ENCODE measurements at places on chromosomes 5 and 9. TPM values are rescaled to one million over a fixed set of nuclear protein-coding genes. Genes with fewer than 3 reads are reported as not detected.

DNA sequence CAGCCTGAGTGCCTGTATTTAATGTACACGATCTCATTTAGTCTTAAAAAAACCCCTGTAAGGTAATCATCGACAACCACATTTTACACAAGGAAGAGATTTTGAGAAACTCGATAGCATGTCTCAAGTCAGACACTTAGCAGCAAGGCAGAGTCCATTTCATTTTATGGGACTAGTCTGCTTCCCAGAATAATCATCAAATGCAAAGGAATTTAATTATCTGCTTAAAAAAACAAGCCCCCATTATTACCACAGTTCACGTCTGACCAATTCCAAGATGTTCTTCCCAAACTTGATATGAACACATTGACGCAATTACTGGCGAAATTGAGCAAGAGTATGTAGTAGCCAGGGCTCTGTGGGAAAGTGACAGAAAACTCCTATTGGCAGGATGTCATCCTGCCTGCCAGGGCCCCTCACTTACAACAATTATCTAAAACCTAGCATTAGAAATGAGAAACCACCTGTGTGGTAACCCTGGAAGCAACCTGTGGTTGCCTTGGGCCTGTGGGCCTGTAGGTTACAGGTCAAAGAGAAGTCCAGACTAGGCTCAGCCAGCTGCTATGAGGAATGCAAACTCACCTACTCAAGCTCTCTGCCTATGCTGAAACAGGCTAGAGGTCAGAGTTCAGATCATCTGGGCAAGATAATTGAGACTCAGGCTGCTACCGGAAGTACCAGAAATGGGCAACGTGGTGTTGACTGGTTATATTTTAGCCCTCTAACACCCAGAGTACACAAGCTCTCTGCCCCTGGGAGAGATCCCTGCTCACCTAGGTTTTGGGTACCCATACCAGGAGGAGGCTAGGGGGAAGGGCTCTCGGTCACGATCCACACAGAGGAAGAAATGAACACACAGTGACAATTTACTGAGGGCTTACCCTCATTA is 1.6 kb downstream of the B4GALT1 start:
- DNase-seq = peak; percentile 68

GRCh38 chr5:38541174-38541725 is 15.2 kb downstream of the LIFR start:
- DNase-seq = no peak

GRCh38 chr9:136133191-136133958 is 14.7 kb upstream of the TMEM250 start:
- peak; percentile 57 for DNase-seq

DNA sequence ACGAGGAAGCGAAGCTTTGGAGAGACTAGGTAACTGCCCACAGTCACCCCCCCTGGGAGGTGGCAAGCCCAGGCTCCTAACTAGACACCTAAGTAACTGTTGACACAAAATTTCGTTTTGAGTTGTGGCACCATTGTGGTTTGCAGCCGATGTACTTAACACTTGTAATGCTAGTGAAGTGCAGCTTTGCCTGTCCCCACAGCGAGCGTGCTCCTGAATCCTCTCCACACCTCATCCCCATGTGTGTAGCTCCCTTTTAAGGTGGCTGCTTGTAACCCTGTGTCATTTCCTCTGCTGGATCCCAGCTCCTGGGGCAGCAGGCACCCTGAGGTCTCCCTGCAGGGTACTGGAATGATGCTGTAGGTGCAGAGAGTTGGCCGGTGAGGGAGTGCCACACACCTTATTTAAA is 114.9 kb downstream of the TRIO start:
- DNase-seq = no peak

- DNase-seq = no peak
These were observed 897 bp upstream of the HSPB3 start for GRCh38 chr5:54454602-54455001.

- peak; percentile 77 for DNase-seq
These were observed 43.1 kb downstream of the TMEM174 start for GRCh38 chr5:73215891-73216610.

Gene SLC1A3
- total RNA-seq = 0.22 TPM

Gene OR1Q1
- not detected for total RNA-seq

DNA sequence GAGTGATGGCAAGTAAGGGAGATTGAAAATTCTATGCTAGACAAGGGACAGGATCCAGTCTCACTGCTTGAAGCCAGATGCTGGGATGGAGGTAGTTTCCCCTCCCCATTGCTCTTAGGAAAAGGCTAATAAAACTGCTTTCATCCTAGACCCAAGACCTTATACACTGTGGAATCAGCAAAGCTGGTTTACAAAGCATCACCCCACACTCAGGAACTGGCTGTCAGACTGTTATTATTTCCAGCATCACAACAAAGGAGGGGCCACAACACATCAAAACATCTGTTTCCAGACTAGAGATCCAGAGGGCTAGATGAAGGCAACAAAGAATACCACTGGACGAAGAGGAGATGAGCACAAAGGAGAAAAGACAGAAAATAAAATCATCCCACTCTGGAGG is 364.6 kb upstream of the PTGER4 start:
- no peak for DNase-seq

DNA sequence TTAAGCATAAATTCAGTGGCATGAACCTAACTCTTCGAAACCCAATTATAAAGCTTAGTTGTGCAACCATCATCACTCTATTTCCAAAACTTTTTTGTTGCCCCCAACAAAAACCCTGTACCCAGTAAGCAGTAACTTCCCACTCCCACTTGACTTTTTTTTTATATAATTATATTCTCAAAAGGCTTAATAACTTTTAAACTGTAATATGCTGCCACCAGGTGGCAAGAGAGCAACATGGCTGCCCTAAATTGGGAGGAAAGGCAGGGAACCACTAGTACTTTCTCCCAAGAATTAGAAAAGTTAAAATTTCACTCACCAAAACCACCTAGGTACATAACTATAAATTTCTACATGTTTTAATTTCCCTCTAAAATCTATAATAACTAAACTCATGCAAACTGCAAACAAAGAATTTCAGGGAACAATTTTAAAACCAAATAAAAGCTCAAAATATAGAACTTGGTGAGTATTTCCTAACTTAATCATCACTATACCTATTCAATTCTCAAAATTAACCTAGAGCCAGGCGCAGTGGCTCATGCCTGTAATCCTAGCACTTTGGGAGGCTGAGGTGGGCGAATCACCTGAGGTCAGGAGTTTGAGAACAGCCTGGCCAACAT is 50.2 kb upstream of the RNF38 start:
- peak; percentile 59 for DNase-seq

DNA sequence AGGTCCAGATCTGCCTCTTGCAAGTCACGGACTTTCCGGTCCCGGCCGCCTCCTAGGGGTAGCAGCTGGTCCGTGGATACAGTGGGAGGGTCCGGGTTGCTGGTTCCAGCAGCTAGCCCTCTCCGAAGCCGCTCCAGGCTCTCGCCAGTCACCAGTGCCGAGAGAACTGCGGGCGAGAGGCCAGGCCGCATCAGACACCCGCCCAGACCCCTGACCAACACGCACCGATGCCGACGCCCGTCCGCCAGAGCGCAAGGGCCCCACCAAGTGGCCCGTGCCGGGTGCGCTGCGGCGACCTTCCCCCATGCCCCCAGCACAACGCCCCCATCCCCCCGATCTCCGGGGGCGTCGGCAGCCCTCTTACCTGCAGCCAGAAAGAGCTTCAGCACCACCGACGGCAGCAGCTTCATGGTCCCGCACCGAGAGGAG is 470 bp downstream of the HBEGF start:
- peak; percentile 80 for DNase-seq

Measured in lung microvascular endothelial cell (primary cell).